Fibroblast of pulmonary artery (primary cell): ENCODE measurements at places on chromosomes 7 and 10.

DNA sequence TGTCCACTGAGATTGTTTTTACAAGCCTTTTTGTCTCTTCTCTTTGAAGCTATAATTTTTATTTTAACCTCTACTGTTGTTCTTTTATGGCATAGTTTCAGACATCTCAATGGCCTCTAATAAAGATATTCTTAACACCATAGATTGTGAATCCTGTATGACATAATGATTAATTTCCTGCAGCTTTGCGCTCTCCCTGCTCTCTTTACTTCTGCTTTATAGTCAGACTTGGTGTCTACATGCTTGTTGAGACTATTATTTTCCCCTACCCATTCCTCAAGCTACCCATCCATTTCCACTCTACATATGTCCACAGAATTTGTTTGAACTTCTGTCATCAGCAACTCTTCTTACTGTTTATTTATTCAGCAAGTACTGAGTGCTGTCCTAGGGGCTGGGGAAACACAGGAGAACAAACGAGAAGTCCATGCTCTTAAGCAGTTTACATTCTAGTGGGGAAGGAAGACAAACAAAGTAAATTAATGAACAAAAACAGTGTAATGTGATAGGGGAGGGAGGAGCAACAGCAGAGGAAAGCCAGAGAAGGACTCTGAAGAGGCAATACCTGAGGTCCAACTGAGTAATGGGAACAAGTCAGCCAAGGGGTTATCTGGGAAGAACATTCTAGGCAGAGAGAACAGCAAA lies 110.1 kb downstream of the CDK14 start:
- DNase-seq, result no peak

DNA sequence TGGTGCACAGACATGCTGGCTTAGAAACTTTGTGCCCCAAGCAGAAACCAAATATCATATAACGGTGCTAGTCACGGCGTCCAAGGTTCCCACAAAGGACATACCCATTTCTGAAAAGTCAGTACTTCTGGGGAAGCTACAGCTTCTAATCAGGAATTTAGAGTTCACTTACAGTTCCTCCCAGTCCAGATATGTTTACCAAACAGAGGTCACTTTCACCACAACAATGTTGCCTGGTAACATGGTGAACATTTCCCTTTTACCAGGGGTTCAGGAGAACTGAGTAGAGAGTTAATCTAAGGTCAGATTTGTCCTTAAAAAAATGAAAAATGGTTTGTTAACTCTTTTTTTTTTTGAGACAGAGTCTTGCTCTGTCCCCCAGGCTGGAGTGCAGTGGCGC lies 265.9 kb upstream of the MKLN1 start:
- no peak for DNase-seq

DNA sequence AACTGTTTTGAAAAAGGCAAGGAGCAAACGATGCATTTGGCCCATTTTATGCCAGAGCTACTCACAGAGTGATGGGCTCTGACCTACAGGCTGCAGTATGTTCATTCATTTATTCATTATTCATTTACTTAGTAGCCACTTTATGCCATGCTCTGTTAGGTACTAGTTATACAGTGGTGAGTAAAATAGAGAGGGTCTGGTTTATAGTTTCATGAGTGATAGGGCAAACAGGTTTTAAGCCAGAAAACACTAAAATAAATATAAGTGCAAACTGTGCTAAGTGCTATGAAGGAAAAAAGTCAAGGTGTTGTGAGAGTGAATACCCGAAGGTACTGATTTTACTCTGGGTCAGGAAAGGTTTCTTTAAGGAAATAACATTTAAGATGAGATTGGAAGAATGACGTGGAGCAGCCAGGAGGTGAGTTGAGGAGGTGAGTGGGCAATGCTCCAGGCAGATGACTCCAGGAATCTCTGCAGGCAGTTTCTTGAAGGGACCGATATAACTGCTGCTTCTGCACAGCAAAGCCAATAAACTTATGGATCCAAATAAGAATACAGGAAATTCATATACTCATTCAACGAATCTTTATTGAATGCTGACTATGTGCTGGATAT lies 56.9 kb upstream of the FAM133B start:
- DNase-seq, result no peak

DNA sequence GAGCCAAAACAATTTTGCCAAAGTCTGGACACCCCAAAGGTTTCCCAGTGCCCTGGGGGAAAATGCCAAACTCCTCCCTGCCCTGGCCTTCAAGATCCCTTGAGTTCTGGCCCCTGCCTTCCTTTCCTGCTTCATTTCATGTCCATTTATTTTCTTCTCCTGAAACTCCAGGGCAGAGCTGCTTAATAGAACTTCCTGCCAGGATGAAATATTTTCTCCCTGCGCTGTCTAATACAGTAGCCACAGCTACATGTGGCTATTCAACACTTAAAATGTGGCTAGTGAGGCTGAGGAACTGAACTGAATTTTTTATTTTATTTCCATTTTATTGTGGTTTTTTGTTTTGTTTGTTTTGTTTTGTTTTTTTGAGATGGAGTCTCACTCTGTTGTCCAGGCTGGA lies 49.6 kb downstream of the COL13A1 start:
- no peak for DNase-seq

DNA sequence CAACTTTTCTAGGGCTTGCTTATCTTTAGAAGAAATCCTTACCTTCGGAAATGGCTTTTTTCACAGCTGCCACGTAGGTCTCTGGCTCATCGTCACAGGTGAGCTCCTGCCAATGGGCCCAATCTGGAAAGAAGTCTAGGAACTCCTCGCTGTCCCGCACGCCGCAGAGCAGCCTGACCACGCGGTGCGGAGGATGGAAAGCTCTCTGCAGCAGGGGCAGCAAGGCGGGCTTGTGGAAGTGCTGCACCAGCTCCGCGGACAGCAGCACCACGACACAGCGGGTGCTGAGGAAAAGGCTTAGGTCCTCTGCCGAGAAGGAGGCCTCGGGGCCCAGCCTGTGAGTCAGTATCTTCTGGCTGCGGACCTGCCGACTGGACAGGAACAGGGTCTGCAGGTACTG lies 10.8 kb downstream of the PIK3AP1 start:
- no peak for DNase-seq

- DNase-seq, result no peak
Measured at GRCh38 chr7:44274623-44274975, 50.8 kb downstream of the CAMK2B start.

GRCh38 chr7:107920048-107920772 lies 29.2 kb downstream of the DLD start:
- no peak for DNase-seq

DNA sequence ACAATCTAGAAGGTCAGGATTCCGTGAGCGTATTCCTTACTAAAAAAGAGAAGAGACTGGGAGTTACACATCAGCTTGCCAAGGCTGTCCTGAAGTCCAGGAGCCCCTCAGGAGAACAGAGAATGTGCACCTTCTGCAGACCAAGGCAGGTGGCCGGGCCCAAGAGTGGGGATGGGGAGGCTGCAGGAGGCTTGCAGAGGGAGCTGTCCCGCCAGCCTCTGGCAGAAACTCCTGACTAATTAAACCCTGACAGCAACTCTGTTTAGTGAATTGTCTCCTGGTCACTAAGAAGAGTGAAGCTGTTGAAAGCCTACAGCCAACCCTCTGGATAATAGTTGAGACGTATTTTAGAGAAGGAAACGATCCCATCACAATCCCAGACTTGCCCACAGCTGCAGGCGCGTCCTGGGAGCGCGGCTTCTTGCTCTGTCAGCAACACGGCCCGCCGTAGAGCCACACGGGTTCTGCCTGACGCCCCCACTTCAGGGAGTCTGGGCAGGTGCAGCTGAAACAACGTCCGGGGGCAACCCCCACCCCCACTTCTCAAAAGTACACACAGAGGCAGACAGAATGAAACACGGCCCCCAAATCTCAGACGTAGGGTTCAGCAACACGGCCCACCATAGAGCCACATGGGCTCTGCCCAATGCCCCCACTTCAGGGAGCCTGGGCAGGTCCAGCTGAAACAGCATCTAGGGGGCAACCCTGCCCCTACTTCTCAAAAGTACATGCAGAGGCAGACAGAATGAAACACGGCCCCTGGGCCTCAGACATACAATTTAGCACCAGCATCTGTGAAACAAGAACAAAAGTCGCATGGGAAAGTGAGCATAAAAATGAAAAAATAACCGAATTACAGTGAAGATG lies 45.2 kb downstream of the DIP2C start:
- DNase-seq, result no peak

DNA sequence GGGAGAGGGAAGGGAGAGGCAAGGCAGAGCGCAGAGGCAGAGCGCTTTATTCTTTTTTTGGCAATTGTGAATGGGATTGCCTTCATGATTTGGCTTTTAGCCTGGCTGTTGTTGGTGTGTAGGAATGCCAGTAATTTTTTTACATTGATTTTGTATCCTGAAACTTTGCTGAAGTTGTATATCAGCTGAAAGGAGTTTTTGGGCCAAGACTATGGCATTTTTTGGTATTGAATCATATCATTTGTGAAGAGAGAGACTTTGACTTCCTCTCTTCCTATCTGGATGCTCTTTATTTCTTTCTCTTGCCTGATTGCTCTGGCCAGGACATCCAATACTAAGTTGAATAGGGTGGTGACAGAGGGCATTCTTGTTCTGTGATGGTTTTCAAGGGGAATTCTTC lies 291.3 kb downstream of the REEP3 start:
- DNase-seq, result peak; percentile 36

GRCh38 chr10:10045765-10046028 lies 972.0 kb upstream of the CELF2 start:
- DNase-seq, result no peak

GRCh38 chr7:114930107-114930661 lies 8.3 kb downstream of the MDFIC start:
- peak; percentile 45 for DNase-seq

- DNase-seq, result no peak
Measured at GRCh38 chr7:25860275-25861163, 291.5 kb upstream of the NFE2L3 start.

DNA sequence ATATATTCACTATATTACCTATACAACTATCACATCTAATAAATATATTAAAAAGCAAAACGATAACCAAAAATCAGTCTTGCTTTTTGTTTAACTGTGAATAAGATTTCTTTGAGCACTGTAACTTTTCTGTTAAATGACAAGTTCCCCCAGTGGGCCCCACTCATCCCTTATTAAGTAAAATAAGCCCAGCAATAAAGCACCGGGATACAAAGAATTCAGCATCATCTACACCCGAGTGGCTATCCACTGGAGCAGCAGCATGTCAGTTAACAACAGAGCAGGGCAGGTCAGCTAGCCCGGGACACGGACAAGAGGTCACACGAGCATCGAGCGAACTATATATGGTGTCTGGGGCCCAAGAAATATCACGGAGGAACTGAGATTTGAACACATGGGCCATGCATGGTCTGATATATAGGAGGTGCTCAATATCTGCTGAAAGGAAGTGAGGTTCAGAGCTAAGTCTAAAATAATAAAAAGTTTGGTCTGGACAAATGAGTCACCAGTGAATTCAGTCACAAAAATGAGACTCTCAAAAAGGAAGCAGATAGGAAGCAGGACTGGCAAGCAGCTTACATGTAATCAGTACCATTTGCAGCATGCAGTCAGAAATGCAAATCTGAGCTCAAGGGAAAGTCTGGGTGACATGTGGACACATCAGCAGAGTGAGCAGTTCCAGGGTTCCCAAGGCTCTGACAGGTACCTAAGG lies 4.1 kb downstream of the ERCC6 start:
- DNase-seq, result peak; percentile 74

GRCh38 chr7:18445916-18446520 lies 49.5 kb upstream of the HDAC9 start:
- DNase-seq, result no peak

- no peak for DNase-seq
Measured at GRCh38 chr10:112613620-112614019, 166.6 kb downstream of the VTI1A start.

DNA sequence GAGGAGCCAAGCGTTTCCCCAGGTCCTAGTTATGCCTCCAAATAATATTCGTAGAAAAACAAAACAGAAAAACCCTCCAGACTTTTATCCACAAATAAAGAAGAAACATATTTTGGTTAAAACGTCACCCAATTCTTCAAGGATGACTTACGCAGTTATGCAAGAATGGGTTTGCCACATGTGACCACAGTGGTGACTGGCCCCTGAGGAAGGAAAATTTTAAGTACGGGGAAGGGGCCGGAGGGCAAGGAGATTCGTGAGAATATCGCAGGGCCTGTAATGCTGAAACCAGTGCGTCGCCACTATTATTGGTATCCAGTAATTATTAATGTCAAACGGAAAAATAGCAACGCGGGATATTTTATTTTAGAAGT lies 537 bp upstream of the MRPS24 start:
- peak; percentile 91 for DNase-seq

GRCh38 chr7:37344886-37345579 lies 103.6 kb downstream of the ELMO1 start:
- no peak for DNase-seq

GRCh38 chr7:34331102-34331501 lies 326.9 kb upstream of the NPSR1 start:
- DNase-seq, result no peak

GRCh38 chr7:36040679-36041078 lies 112.4 kb upstream of the EEPD1 start:
- DNase-seq, result peak; percentile 60

DNA sequence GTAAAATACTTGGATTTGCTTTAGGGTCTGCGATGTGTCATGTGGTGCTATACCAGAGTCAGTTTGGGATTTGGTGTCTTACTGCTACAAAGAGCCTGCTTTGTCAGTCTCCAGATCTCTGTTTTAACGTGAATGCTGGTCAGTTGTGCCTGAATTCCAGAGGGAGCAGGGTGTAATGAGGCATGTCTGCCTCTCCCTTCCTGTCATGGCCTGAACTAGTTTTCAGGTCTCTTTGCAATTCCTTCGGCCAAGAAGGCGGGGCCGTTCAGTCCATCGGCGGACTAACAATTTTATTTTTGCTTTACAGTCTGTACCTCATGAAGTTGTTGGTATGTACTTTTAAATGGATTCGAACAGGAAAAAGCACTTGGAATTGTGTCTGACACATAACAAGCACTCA lies 465.1 kb upstream of the ADARB2 start:
- no peak for DNase-seq
